ENCODE measurements at places on chromosomes 2 and 18.

GRCh38 chr2:234463626-234464290 lies 33.1 kb downstream of the ARL4C start:
- DNase-seq, result peak; percentile 74

DNA sequence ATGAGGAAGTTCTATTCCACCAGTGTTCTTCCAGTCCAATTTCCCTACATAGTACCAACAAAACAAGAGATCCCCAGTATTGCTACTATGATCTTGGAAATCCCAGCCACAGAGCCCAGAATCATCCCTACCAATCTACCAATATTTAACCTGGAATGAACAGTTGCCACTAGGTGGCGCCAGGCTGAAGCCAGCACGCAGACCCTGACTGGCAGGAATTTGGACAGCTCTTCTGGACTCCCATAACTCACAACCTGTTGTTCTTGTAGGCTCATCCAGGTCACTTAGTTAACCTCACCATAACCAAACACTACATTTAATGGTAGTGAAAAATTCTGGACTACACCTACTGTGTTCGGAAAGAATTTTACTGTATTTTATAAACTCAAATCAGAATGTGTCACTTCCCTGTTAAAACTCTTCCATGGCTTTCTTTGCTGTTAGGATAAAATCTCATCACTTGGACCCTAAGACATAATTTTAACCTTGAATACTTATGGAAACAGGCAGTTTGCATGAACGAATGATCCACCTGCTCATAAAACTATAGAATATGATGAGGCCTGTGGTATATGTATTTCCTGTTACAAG lies 59.8 kb upstream of the SLC38A11 start:
- peak; percentile 38 for DNase-seq

DNA sequence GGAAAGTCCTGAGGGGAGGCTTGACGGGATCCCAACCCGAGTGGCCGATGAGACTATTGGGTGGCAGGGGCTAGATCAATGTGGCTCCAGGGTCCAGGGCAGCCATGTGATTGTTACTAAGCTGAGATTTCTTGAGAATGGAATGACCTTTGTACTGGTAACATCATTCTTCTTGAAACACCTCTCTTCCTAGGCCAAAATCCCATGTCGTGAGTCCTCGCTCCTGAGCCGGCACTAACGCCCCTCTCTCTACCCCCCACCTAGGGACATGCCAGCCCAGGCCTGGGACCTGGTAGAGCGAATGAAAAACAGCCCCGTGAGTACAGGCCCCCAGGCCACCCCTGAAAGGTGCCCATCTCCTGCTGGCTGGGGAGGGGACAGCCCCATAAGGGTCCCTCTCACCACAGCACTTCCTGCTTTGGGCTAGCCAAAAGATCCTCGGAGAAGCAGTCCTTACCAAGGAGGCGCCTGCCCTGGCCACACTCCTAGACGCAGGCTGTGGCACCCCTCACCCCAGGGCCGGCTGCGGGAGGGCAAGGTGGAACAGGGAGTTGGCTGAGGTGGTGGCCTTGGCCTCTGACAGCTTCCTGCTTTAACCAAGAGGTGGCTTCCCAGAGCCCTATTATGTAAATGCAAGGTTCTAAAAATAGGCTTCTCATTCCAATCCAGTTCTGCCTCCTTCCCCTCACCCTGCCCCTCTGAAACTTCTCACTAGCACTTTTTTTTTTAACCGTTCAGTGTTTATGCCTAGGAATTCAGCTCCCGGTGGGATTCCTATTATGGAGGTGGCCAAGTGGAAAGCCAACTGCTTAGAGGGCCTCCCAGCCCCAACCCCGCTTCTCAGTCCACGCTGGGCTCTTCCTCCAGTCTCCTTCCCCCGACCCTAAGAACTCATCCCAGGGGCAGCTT lies 126.6 kb upstream of the PPP1CB start:
- peak; percentile 72 for DNase-seq

- no peak for DNase-seq
Observed at GRCh38 chr2:45070113-45070652, 60.9 kb upstream of the SIX2 start.

All from T-helper 2 cell treated with Interferon-gamma antibody and Interleukin-4, amounts not matched to agents 5 μg/mL and 100 μg/mL, for 36 hours (primary cell).